CD8-positive, alpha-beta T cell (primary cell): ENCODE measurements at places on chromosomes 1 and 21. TPM values are rescaled to one million over a fixed set of nuclear protein-coding genes. Genes with fewer than 3 reads are reported as not detected.

GRCh38 chr1:172350856-172351255, 69.6 kb upstream of the C1orf105 start:
- no peak for DNase-seq

DNA sequence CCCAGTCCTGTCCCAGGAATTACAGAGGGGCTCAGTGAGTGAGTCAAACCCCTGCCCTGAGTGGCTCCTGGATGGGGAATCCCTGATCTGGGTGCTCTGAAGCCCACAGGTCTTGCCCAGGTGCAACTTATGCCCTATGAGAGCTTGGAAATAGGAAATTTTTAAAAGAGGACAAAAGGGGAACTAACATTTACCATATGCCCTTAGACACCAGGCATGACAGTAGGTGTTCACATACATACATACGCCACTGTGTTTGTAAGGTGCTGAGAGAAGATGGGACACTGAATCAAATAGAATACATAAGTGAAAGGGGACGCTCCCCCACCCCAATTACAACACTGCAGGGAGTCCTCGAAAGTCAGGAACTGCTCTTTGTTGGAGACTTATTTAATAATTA, 1.4 kb downstream of the CFAP45 start:
- no peak for DNase-seq

GRCh38 chr1:94925561-94926125, 1.3 kb downstream of the CNN3 start:
- peak; percentile 12 for DNase-seq

DNA sequence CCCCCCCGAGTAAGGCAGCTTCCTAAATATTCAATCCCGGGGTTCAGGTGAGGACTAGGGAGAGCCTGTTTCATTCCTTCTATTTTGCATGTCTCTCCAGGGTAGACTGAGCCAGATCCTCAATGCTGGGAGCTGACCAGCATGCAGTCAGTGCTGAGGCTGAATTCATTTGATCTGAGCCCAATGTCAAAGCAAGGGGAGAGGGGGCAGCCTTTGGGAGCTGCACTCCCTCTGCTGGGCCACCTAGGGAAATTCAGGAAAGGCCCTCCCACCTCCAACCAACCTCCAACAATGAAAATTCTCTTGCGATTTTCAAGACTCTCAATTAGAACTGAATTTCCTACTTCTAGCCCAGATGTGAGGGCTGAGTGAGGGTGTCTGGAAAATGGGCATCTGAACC, 371.2 kb downstream of the NPHP4 start:
- no peak for DNase-seq

DNA sequence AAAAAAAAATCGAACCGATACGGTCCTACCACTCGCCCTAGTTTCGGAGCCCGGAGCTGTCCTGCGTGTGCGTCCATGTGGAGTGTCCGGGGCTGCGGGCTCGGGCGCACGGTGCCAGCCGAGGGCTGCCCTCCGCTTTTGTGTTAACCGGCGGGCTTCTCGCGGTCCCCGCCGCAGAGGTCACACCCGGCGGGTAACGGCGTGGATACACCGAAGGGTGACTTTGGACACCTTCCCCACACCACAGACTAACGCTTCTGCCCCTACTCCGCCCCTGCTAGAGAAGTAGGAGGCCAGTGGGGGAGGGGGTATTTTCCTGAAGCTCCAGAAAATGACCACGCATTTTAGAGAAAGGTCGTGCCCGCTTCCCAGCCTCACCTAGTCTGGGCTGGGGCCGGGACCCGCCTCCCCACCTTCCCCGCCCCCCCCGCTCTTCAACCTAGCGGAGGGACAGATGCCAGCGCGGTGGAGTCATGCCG, 609 bp upstream of the ATF3 start:
- no peak for DNase-seq

DNA sequence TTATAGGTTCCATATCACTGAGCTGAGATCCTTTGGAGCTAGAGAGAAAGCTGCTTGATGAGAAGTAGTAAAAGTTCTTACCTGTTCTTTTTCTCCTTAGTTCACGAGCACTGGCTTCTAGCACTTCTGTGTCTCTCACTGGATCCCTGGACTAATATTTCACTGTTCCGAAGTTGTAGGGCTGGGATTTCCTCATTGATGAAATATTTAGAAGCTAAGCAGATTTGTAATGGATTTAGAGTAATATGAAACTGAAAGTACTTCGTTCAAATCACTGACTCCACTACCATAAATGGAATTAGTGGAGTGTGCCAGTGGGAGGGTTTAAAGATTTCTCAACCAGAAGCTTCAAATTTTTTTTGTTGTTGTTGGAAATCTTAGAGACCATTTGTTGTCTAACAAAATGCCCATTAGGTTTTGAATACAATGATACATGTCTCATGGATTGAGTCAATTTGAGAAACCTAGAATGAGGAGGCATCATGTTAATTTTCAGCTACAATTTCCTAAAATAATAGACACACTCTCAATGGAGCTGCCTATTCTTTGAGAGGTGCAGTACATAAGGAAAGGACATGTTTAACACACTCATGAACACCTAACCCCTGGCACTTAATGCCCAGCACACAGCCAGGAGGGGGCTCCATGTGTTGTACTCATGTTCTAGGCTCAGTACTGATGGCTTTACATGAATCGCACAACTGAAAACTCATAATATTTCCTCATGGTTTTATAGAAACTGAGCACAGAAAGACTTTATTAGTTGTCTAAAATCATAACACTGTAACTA, at the start of gene GBP1:
GBP1 (minus strand) TSS at position 130 of the 790 bp plus-strand sequence. CDS start 1,974 bp downstream, outside the sequence.
- DNase-seq: peak; percentile 63

DNA sequence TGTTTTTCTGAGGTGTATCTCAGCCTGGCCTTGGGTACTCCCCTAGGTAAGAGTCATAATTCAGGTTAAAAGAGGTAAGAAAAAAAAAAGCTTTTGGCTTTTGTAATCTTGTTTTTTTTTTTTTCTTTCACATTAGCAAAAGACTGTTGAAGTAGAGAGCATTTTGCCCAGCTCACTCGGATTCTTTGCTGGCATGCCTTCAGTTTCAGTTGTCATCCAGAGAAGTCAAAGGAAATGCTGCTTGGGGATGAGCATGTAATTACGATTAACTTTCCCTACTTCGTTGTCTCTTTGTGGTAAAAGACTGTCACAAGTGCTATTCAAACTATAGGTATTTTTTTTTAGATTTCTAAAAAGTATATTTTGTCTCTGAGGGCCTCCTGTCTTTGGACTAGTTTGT, 6.3 kb downstream of the BACH1 start:
- no peak for DNase-seq

DNA sequence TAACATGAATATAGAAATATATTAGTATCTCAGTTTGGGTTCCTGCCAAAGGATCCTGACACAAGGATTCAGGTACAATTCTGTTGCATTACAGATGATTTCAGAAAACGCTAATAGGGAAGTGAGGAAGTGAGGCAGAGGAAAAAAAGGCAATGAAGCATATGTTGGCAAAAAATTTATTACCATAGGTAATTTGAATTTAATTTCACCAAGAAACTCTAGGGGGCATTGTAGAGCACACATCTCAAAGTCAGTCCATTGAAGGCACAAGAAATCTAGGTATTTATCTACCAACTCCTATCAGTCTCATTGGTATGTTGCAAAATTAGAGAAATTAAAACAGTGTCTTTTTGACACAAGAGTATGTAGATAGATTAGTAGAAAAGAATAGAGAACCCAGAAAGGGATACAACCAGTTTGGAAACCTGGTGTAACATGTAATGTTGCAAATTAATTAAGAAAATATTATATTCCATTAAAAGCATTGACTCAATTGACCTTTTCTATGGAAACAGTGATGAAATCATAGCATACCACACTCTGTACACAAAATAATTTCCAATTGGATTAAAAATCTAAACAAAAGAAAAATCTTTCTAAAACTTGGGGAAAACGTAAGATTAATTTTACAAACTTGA, 104.9 kb upstream of the SNX7 start:
- DNase-seq: no peak

DNA sequence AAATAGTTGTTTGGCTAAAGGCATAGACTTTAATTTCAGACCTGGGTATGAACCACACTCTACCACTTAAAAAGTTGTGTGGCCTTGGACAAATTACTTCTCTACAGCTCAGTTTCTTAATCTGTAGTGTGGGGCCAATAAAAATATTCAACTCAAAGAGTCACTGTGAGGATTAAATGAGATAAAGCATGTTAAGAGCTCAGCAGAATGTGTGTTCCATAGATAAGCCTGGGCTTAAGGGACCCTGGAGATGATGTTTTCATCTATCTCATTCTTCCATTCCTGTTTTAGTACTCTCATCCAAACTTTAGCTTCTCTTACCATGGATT, 17.7 kb downstream of the S100A10 start:
- DNase-seq: no peak

- DNase-seq: no peak
Observed at GRCh38 chr1:240766831-240767230, 154.9 kb upstream of the GREM2 start.

- peak; percentile 38 for DNase-seq
Observed at GRCh38 chr1:148372731-148373130, 110.4 kb downstream of the PPIAL4G start.

DNA sequence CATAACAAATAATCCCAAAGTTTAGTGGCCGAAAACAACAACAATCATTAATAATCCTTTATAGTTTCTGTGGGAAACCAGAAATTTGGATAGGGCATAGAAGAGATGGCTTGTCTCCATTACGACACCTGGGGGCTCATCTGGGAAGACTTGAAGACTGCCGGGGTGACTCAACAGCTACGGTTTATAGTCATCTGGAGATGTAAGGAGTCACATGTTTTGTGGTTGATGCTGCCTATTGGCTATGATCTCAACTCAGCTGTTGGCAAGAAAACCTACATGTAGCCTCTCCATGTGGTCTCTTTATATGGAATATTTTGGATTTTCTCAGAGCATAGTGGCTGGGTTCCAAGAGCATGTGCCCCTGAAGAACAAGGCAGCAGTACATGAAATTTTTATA, 29.3 kb upstream of the TSPAN2 start:
- no peak for DNase-seq

- DNase-seq: no peak
Observed at GRCh38 chr1:241611063-241611462, 29.1 kb downstream of the CHML start.

DNA sequence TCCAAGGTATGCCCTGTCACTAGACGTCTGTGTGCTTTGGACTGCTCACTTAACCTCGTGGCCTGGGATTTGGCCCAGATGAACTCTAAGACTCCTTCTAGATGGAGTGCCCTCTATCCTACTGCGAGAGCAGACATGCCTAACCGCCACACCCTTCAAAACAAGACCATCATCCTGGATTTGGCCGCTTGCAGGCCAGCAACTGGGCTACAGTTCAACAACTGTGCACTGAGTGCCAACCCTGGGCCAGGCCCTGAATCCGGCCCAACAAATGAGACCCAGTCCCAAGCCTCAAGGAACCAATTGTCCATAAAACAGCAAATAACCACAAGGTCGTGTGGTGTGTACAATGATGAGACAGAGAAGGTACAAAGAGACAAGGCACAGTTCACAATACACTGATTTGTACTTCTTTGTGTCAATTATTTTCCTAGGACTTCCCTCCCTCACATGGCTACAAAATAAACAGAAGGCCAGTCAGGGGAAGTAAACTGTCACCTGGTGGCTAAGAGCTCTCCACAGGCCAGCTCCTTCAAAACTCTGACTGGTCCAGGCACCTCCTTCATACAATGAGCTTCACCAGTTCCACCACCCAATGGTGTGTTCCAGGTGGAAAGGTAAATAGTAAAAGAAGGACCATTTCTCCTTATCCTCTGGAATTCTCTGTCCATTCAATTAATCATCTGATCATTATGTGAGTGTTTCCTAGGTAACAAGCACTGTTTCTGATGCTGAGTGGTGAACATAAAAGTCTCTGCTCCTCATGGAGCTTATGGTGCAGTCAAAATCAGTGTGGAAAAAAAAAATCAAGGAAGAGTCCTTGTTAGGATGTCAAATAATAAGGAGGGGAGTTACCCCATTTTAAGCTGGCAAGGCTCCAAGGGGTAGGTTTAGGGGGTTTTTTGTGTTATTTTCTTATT, 60.4 kb downstream of the CAPZB start:
- DNase-seq: no peak

DNA sequence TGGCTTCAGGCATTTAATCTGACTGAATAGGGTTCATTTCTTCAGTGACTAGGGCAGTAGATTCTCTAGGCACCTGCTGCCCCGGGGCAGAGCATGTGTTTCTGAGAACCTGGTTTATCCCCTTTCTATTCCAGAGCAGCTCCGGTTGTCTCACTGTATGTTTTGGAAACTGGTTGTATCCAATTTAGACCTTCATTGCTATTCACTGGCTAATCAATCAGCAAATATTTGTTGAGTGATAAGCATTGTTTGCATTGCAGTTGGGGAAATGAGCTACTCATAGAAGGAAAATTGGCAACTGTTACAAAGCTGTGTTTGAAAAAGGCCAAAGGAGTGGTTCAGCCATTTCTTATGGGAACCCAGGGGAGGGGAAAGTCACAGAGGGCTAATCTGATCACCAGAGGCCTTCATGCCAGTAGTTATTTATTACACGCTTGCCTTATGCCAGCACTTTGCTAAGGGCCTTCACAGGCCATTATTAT, 2.9 kb downstream of the QSOX1 start:
- DNase-seq: no peak

- no peak for DNase-seq
Observed at GRCh38 chr1:4071653-4072052, 171.6 kb upstream of the C1orf174 start.

Gene LRRC38
- not detected for total RNA-seq

Gene FMO5
- 1.3 TPM for total RNA-seq

Gene CCDC17
- 3.8 TPM for total RNA-seq

Gene NTNG1
- total RNA-seq: not detected

Gene FCRL3
- total RNA-seq: 5.5 TPM

Gene TMEM125
- not detected for total RNA-seq

Gene CYP4B1
- not detected for total RNA-seq

Gene F13B
- total RNA-seq: not detected
